Smooth muscle cell of bladder (primary cell): ENCODE measurements at places on chromosomes 7 and 10. TPM values are rescaled to one million over a fixed set of nuclear protein-coding genes. Genes with fewer than 3 reads are reported as not detected.

The DNAJC1 gene
- total RNA-seq = 66.7 and 73.5 TPM in 2 replicates

The SYNPO2L gene
- not detected in 2 replicates for total RNA-seq

The GPR146 gene
- total RNA-seq = 1.00 and 5.8 TPM in 2 replicates

The TMEM196 gene
- not detected in 2 replicates for total RNA-seq

The BZW2 gene
- 41.2 and 49.2 TPM in 2 replicates for total RNA-seq

The AZGP1 gene
- 0.09 TPM in 1 of 2 replicates, not detected in the other for total RNA-seq

The NFE2L3 gene
- 3.1 and 4.7 TPM in 2 replicates for total RNA-seq

The ADRB1 gene
- total RNA-seq = not detected in 2 replicates

The RARRES2 gene
- 46.9 and 66.8 TPM in 2 replicates for total RNA-seq

The GRID2IP gene
- not detected in 2 replicates for total RNA-seq

The KCNH2 gene
- 0.83 and 1.7 TPM in 2 replicates for total RNA-seq

The AEBP1 gene
- total RNA-seq = 15.5 and 53.1 TPM in 2 replicates

The TFR2 gene
- total RNA-seq = 0.14 and 0.37 TPM in 2 replicates

The RBP3 gene
- under 0.01 TPM in 1 of 2 replicates, not detected in the other for total RNA-seq

The EIF4EBP2 gene
- total RNA-seq = 14.4 and 20.4 TPM in 2 replicates

The ZRANB1 gene
- total RNA-seq = 23.3 and 26.1 TPM in 2 replicates
